T-helper 9 cell (primary cell): ENCODE measurements at places on chromosomes 6 and 20.

GRCh38 chr20:9015984-9016324 lies 52.9 kb upstream of the PLCB4 start:
- DNase-seq, result no peak

GRCh38 chr6:75609639-75610590 lies 8.2 kb downstream of the SENP6 start:
- no peak for DNase-seq

DNA sequence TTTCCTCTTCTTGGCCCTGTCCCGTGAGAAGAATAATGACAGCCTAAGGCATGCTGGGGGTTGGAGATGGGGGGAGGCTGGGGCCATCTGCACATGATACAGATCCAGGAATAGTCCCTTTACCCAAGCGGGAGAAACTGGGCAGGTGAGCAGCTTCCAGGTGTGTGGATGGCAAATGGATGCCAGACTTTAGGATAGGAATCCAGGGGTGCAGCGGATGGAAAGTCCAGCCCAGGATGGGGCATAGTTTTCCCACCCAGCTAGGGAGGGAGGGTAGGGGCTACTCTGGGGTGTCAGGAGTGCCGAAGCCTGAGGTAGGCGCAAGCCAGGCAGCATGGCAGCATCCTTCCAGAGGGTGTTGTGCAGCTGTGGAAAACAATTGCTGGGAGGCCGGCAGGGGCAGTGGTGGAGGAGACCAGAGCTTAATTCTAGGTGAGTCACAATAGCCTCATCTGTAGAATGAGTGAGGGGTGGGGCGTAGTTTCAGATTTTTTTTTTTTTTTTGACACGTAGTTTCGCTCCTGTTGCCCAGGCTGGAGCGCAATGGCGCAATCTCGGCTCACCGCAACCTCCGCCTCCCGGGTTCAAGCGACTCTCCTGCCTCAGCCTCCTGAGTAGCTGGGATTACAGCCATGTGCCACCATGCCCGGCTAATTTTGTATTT lies 15.4 kb upstream of the FAM110A start:
- no peak for DNase-seq

GRCh38 chr6:2534406-2535042 lies 216.2 kb downstream of the MYLK4 start:
- no peak for DNase-seq

DNA sequence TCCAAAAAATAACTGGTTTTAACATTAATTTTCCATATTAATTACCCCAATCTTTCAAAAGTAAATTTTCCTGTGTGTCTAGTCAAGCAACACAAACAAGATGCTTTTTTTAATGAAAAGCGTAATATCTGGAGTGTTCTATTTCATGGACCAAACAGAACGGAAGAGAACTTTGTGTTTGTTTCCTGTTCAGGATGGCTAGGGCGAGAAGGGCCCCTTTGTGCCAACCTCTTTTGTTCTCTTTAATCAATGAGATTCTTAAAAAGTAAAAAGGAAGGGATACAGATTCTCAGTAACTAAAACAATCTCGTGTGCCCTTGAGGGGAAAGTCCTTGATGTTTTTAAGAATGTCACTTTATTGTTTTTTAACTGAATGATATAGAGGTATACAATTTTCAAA lies 55.7 kb downstream of the GNAS start:
- no peak for DNase-seq

GRCh38 chr20:19598117-19598850 lies 159.8 kb upstream of the RIN2 start:
- DNase-seq, result no peak

- no peak for DNase-seq
Measured at GRCh38 chr6:18391023-18391422, 3.9 kb downstream of the RNF144B start.

GRCh38 chr20:62156592-62157386 lies 13.2 kb downstream of the SS18L1 start:
- peak; percentile 65 for DNase-seq

DNA sequence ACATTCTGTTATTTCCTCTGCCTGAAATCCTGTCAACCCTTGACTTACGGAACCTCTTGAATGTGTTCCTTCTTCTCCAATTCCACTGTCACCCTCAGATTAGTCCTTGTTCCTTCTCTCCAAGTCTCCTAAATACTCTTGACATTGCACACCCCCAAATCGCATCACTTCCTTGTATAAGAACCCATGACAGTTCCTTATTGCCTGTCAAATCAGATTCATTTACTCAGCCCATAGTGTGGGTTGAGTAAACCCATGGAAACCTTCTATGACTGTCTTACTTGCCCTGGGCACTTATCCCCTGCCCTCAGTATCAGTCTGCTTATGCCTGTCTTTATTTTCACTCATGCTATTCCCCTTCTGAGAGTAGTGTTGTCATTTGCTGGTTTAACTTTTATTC lies 40.5 kb downstream of the ARMC2 start:
- no peak for DNase-seq

GRCh38 chr6:168892031-168892430 lies 361.6 kb downstream of the THBS2 start:
- DNase-seq, result no peak

- DNase-seq, result no peak
Measured at GRCh38 chr6:69026243-69026642, 391.2 kb downstream of the ADGRB3 start.

DNA sequence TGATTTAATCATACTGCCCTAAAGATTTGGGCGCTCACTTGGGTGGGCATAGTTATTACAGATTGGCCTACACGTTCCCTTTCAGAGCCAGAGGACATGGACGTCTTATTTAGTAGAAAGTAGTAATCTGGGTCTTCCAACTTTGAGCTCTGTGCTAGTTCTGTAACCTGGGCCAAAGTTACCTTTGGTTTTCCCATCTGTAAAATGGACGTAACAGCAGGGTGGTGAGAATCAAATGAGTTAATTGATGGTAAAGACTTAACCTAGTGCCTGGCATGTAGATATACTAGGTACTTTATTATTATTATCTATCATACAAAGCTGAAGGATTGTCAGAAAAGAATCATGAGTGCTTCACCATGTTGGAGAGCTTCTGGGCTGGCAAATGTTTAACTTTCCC lies 74.8 kb downstream of the CDYL start:
- no peak for DNase-seq

DNA sequence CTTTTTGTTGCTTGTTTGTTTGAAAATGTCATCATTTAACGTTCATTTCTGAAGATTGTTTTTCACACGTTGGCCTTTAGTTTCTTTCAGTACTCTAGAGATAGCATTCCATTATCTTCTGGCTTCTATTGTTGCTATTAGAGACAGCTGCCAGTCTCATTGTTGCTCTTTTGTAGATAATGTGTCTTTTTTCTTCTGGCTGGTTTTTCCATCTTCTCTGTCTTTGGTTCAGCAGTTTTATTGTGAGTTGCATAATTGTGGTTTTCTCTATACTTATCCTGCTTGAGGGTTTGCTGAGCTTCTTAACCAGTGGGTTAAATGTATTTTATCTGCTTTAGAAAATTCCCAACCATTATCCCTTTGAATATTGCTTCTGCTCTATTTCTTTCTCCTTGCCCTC lies 23.2 kb upstream of the AIG1 start:
- DNase-seq, result no peak

DNA sequence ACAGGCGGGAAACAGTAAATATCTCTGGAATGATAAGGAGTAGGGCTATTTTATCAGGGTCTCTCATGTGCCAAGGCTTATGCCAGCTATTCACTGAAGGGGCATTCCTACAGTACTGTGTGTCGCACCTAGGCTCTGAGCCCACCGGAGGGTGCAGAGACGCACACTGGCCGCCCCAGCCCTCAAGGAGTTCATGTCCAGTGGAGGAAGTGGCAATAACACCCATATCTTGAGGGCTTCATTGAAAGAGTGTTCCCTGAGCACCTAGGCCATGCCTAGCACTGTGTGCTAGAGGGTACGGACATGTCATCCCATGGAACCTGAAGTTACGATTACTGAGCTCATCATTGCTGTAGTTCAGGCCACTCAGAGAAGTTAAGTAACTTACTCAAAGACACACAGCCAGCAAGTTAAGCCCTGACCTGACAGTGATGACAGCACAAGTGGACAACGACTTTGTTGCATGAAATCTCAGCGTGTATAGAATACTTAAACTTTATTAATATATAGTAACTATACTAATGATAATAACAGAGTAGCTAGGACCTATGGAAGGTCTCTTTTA lies 8.7 kb downstream of the CCN5 start:
- DNase-seq, result no peak

GRCh38 chr6:169296170-169296569 lies 42.5 kb upstream of the THBS2 start:
- no peak for DNase-seq

DNA sequence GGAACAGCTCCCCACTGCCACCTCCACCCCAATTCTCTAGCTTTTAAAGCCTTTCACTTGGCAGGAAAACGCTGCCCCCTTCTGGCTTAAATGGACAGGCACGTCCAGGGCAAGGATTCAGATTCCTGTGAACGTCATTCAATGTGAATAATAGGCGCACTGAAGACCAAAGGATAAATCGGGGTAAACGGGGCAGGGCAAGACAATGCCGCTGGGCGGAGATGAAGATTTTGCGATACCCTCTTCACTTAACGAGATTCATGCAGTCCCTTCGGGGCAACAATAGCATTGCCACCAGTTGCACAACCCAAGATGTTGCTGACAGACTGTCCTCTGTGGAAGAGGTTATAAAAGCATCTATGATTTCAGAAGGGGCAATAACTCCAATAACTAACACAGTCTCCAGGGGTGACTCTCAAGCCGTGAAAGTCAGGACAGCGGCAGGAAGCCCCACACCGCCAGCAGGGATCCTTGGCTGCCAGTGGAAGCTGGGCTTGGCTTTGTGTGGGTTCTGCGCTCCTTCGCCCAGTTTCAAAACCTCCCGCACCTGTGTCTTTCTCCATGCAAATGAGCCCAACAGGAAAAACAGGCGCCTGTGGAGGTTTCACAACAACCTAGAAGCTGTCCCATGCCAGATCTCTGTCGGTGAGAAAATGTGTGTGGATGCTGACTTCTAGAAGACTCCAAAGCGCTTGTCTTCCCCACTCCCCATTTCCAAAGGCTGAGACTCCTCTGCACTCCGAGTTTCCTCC lies 291.8 kb downstream of the BMP7 start:
- DNase-seq, result no peak

- DNase-seq, result no peak
Measured at GRCh38 chr6:75300531-75300855, 15.9 kb upstream of the TMEM30A start.

- no peak for DNase-seq
Measured at GRCh38 chr6:163585932-163586437, 171.5 kb downstream of the QKI start.

DNA sequence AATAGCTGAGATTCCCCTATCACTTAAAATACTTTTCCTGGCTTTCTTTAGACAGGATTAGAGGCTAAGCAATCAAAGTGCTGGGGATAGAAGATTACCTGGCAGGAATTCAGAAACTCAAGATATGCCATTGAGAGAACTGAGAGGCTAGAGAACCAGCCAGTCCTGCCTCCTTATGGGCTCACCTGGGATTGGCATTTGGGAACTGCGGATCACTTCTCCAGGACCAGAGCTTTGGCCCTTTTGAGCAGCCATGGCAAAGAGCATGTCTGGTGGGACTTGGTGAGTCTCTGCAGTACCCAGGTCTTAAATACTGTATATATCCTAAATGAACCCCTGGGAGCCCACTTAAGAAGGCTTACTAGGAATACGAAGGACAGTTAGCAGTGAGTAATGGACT lies 399.1 kb downstream of the BTBD3 start:
- no peak for DNase-seq

DNA sequence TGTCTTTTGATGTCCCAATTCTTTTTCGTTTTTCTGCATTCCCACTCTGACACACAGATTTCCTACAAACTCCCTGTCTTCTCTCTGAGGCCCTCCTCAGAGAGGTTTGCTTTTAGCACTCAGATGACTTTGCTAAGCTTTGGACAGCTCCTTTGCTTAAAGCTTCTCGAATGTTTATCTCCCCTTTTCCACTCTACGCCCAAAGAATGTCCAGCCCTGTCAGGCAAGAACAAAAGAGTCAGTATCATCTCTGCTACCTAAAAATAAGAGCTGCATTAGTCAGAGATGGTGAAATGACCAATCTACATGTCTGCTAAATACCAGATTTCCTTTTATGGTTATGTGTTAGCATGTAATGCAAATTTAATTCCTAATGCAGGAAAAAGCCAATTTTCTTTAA lies 56.8 kb downstream of the PREP start:
- no peak for DNase-seq

DNA sequence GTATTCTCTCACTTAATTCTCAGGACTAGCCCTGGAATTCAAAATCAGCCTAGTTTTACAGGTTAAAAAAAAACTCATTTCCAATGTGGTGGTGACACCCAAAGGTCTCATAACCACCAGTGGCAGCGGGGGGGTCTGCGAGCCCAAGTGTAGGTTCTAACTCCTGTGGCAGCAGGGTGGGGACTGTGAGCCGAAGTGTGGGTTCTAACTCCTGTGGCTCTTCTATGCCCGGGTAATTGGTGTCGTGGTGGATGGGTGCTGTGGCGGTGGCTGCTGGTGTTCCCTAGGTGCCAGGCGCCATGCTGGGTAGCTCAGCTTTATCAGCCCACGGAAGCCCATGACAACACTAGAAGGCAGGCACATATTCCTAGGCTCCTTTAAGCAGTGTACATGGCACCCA lies 4.9 kb upstream of the ANKRD60 start:
- no peak for DNase-seq

DNA sequence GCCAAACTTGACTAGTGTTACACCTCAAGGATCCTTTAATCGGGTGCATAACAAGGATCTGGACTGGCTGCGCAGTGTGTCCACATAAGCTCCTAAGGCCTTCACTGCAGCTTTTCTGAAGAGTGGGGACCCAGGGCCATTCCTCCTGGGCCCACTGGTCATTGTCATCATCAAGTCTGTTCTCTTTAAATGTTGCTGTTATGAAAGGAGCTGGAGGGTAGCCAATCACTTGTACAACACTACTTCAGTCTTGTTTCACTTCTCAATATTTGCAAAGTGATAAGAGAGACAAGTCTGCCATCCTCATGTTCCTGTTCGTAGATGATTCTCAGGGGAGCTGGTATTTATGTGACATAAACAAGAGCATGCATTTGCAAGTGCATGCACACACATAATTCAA lies 149.8 kb downstream of the SYNDIG1 start:
- DNase-seq, result no peak

DNA sequence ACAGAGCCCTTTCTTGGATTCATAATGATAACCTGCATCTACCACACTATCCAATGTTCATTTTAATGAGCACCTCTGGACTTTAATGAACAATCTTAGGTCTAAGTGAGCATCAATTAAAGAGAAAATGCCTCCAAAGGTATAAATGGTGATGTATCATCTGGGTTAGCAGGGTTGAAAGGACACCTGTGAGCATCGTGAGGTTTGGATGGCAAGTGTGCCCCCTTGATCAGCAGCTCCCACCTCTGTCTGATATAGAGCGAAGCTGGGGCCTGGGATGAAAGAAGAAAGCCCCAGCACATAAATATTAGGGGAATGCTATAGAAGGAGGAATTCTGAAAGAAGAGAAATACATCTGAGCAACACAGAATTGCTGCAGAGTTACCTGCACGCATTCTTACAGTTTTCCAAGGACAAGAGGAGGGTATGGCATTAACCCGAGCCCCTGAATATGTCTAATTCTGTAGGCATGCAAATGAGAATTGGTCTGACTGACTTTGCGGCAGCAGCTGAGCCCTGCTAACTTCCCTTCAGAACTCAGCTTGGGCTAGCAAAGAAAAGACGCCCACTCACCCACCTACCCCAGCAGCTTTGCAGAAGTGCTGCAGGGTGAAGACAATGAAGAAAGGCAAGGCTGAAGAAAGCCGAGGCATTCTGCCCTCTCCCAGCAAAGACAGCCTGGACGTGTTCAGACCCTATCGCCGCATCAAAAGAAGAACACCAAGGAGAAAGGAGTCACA lies 136.2 kb downstream of the GMPR start:
- no peak for DNase-seq

- DNase-seq, result no peak
Measured at GRCh38 chr20:16708602-16709001, 21.2 kb upstream of the SNRPB2 start.

- no peak for DNase-seq
Measured at GRCh38 chr20:3814928-3815495, 5.3 kb upstream of the AP5S1 start.
